Naive thymus-derived CD4-positive, alpha-beta T cell (primary cell): ENCODE measurements at places on chromosomes 12 and 14. TPM values are rescaled to one million over a fixed set of nuclear protein-coding genes. Genes with fewer than 3 reads are reported as not detected.

- peak overlapping the region; percentile 16 for H3K4me3 ChIP-seq
- H3K4me1 ChIP-seq = peaks cover 5% of the 10 kb centered on the region
- no peaks in the 10 kb centered on the region for H3K36me3 ChIP-seq
- H3K27me3 ChIP-seq = no peaks in the 10 kb centered on the region
These were observed 26.7 kb downstream of the SLC35E3 start for GRCh38 chr12:68772714-68773113.

DNA sequence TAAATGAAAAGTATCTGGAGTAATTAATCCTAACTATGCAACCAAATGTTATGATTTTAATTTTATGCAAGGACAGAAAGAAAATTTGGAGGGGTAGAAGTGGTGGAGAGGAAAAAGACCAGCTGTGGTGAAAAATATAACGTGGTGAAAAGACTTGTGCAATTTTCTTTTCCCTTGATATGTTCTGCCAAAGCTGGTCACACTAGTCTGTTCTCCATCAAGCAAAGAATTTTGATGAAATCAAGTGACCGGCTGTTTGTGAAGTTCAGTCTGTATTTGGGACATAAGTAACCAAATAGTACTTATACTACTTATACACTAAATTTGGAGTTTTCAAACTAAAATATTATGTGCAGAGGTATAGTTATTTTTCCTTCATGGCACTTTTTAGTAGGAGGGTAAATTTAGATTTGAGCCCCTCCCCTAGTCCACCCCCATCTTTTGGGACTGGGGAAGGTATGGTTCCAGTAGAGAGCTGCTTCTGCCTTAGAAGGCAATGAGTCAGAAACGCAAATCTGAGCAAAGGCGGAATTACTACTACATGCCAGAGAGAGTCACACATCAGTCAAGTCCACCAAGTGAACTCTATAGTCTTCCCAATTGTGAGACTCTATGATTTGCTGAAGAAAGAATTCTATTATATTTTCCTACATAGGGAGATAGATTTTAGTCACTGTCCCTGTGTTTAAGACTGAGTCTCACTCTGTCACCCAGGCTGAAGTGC, 229.7 kb downstream of the SLC25A21 start:
- no peaks in the 10 kb centered on the region for H3K36me3 ChIP-seq
- no peaks in the 10 kb centered on the region for H3K27me3 ChIP-seq

The CREBL2 gene
- total RNA-seq = 35.9 TPM

- no peaks in the 10 kb centered on the region for H3K36me3 ChIP-seq
- peak overlapping the region; percentile 41 for H3K4me3 ChIP-seq
- H3K4me1 ChIP-seq = peaks cover 21% of the 10 kb centered on the region
- no peak overlapping the region for H3K27ac ChIP-seq
These were observed 15.4 kb upstream of the BCL11B start for GRCh38 chr14:99287269-99287942.

- no peak overlapping the region for H3K4me3 ChIP-seq
- no peaks in the 10 kb centered on the region for H3K36me3 ChIP-seq
- no peak overlapping the region for H3K27ac ChIP-seq
These were observed 413.4 kb downstream of the BCL11B start for GRCh38 chr14:98858561-98858960.

GRCh38 chr12:124645530-124646244, 78.3 kb upstream of the NCOR2 start:
- H3K4me1 ChIP-seq = no peaks in the 10 kb centered on the region
- no peak overlapping the region for H3K27ac ChIP-seq
- DNase-seq = no peak

DNA sequence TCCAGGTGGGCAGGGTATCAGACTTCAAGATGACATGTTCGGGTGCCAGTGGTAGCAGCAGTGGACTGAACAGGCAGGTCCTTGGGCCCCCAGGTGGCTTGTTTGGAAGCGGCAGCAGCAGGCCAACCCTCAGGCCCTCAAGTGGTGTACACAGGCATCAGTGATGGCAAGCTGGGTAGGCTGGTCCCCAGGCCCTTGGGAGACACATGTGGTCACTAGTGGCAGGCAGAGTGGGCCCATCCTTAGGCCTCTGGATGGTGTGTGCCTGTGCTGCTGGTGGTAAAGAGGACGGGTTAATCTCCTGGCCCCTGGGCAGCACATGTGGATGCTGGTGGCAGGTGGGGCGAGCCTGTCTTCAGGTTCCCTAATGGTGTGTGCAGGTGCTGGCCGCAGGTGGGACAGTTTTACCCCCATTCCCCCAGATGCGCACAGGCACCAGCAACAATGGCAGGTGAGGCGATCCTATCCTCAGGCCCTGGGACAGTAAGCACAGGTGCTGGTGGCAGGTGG, 8.0 kb downstream of the OAS2 start:
- H3K4me1 ChIP-seq = peaks cover 10% of the 10 kb centered on the region
- no peak for DNase-seq
- no peaks in the 10 kb centered on the region for H3K27me3 ChIP-seq

DNA sequence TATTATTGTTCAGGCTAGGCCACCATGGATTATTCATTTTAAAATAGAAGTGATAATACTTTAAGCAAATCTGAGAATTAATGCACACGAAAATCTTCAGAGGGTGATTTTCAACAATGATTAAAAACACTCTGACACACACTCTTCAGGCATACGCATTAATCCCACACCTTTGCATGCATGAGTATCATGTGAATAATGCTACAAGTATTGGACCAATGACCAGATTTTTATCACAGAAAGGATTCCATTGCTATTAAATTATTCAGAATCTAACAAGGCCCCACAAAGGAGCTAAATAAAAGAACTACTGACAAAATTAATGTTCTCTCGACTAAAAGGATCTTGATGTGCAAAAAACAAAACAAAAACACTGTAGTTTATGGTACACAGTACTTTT, 11.1 kb downstream of the EPS8 start:
- H3K27ac ChIP-seq = no peak overlapping the region
- DNase-seq = no peak
- H3K27me3 ChIP-seq = no peaks in the 10 kb centered on the region
- H3K4me1 ChIP-seq = no peaks in the 10 kb centered on the region

- H3K4me1 ChIP-seq = no peaks in the 10 kb centered on the region
- no peak overlapping the region for H3K27ac ChIP-seq
- H3K27me3 ChIP-seq = no peaks in the 10 kb centered on the region
- H3K4me3 ChIP-seq = no peak overlapping the region
These were observed 53.9 kb upstream of the STRN3 start for GRCh38 chr14:31080056-31080455.

GRCh38 chr12:51771008-51771407, 77.5 kb downstream of the FIGNL2 start:
- no peak for DNase-seq
- no peaks in the 10 kb centered on the region for H3K4me1 ChIP-seq
- no peaks in the 10 kb centered on the region for H3K36me3 ChIP-seq
- H3K27me3 ChIP-seq = no peaks in the 10 kb centered on the region
- H3K4me3 ChIP-seq = no peak overlapping the region

GRCh38 chr12:25695574-25695973, 142.5 kb upstream of the LMNTD1 start:
- no peaks in the 10 kb centered on the region for H3K27me3 ChIP-seq
- no peak overlapping the region for H3K4me3 ChIP-seq
- DNase-seq = no peak
- no peaks in the 10 kb centered on the region for H3K4me1 ChIP-seq
- H3K36me3 ChIP-seq = no peaks in the 10 kb centered on the region

- H3K27ac ChIP-seq = no peak overlapping the region
- H3K27me3 ChIP-seq = no peaks in the 10 kb centered on the region
- H3K4me1 ChIP-seq = no peaks in the 10 kb centered on the region
These were observed 161.2 kb downstream of the DAD1 start for GRCh38 chr14:22427771-22428231.

The PITPNM2 gene
- 65.3 TPM for total RNA-seq

- DNase-seq = no peak
- H3K4me1 ChIP-seq = no peaks in the 10 kb centered on the region
- no peak overlapping the region for H3K27ac ChIP-seq
- no peaks in the 10 kb centered on the region for H3K27me3 ChIP-seq
These were observed 399.2 kb downstream of the IPO8 start for GRCh38 chr12:30296486-30296885.

The RASSF9 gene
- not detected in 2 replicates for total RNA-seq

- DNase-seq = no peak
- H3K27ac ChIP-seq = no peak overlapping the region
- no peaks in the 10 kb centered on the region for H3K36me3 ChIP-seq
- H3K4me3 ChIP-seq = no peak overlapping the region
- no peaks in the 10 kb centered on the region for H3K27me3 ChIP-seq
These were observed 373.5 kb downstream of the PAWR start for GRCh38 chr12:79317179-79317847.

- no peak overlapping the region for H3K27ac ChIP-seq
- DNase-seq = no peak
These were observed 68.0 kb downstream of the MGAT4C start for GRCh38 chr12:86188226-86188625.

The KRT2 gene
- 2.2 TPM for total RNA-seq

The LPAR5 gene
- 6.4 and 7.1 TPM in 2 replicates for total RNA-seq

- H3K36me3 ChIP-seq = no peaks in the 10 kb centered on the region
- H3K4me3 ChIP-seq = no peak overlapping the region
- no peak for DNase-seq
- no peak overlapping the region for H3K27ac ChIP-seq
- no peaks in the 10 kb centered on the region for H3K4me1 ChIP-seq
These were observed 136.5 kb upstream of the CRY1 start for GRCh38 chr12:107229827-107230226.

- no peaks in the 10 kb centered on the region for H3K27me3 ChIP-seq
- no peak overlapping the region for H3K27ac ChIP-seq
- H3K36me3 ChIP-seq = peaks cover 17% of the 10 kb centered on the region
- DNase-seq = no peak
- no peak overlapping the region for H3K4me3 ChIP-seq
These were observed 18.8 kb downstream of the NCKAP5L start for GRCh38 chr12:49809381-49809905.

- no peak overlapping the region for H3K27ac ChIP-seq
- peaks cover 33% of the 10 kb centered on the region for H3K4me1 ChIP-seq
These were observed 1.0 kb downstream of the KLRK1 start for GRCh38 chr12:10388624-10389413.

DNA sequence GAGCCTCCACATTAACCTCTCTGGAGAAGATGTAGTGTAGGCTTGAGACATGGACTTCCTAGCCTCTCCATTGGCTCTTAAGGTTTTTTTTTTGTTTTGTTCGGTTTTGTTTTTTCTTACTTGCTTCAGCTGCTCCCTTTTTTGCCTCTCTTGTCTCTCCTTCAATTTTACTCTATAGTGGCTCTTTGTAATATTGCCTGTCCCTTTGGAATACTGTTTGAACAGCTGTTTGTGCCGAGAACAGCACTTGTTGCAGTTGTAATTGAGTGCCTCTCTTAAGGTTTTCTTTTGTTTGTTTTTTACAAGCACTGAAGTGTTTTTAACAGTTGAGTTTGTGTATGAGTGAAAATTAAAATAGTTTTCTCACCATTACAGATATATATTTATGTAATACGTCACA, 567.7 kb downstream of the LRFN5 start:
- no peaks in the 10 kb centered on the region for H3K27me3 ChIP-seq
- no peaks in the 10 kb centered on the region for H3K4me1 ChIP-seq
- H3K4me3 ChIP-seq = no peak overlapping the region
- no peaks in the 10 kb centered on the region for H3K36me3 ChIP-seq

DNA sequence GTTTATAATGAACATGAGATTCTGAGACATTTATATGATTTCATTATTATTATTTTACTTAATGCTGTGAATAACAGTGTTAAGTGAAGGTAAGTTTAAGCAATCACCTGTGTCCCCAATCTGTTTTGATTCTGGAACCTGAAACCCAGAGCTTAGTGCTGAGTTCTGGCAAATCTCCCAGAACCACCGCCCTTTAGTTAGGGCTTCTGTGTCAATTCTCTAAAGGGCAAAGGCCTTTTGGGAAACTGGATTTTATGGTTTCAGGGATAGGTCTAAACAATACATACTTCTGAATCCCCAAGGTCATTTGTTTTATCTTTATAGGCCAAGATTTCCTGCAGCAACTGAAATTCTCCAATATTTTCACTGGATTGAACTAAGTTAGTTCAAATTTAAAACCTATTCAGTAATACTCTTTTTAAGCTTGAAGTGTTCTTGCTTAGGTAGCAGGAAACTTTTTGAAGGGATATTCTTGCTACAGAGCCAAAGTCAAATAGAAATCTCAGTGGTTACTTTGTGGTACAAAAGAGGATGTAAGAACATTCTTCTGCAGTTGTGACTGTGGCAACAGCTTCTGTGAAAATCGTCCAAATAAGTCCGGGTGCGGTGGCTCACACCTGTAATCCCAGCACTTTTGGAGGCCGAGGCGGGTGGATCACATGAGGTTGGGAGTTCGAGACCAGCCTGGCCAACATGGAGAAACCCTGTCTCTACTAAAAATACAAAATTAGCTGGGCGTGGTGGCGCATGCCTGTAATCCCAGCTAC, 10.0 kb upstream of the PKP2 start:
- H3K4me1 ChIP-seq = no peaks in the 10 kb centered on the region
- no peaks in the 10 kb centered on the region for H3K36me3 ChIP-seq
- no peak for DNase-seq
- no peak overlapping the region for H3K27ac ChIP-seq

The SIX1 gene
- not detected for total RNA-seq
